Breast epithelium (tissue), 4 donors: ENCODE measurements at places on chromosomes 12 and 14. TPM values are rescaled to one million over a fixed set of nuclear protein-coding genes. Genes with fewer than 3 reads are reported as not detected.

GRCh38 chr12:132395908-132396305 lies 66.5 kb upstream of the GALNT9 start:
- H3K4me3 ChIP-seq = no peak overlapping the region
- H3K27ac ChIP-seq = no peak overlapping the region
- no peak for DNase-seq
- no peaks in the 10 kb centered on the region for H3K36me3 ChIP-seq
- no peaks in the 10 kb centered on the region for H3K4me1 ChIP-seq
- peaks cover 3% of the 10 kb centered on the region for H3K27me3 ChIP-seq

The BDKRB2 gene
- total RNA-seq = 5.6 TPM

DNA sequence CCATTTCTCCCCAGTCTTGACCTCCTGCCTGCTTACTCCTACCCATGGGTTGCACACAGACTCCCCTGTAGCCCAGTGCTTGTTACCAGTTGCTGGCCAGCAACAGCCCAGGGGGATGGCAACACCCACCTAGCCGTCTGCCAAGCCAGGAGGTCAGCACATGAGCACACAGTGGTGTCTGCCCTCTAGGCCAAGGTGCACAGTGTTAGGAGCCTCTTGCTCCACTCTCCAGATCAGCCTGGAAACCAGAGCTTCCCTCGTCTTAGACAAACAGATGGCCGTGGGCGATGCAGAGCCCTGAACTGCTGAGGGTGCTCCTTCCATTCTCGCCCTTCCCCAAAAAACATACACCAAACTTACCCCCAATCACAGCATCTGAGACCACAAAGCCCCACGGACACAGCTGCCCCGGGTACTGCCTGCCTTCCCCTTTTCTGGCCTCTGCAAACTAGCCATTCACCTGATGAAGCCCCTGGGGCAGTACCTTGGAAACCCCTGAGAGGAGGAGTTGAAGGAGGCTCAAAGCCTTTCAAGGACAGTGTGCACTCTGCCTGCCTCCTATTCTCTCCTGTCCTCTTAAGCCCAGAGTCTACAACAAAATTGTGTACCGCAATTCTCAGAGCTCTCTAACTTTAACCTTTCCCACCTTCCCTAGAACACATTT lies 1.0 kb upstream of the GPD1 start:
- no peaks in the 10 kb centered on the region for H3K36me3 ChIP-seq
- no peak overlapping the region for H3K4me3 ChIP-seq
- H3K4me1 ChIP-seq = no peaks in the 10 kb centered on the region
- no peak for DNase-seq

The C2CD5 gene
- total RNA-seq = 33.4 TPM

The MED13L gene
- total RNA-seq = 387 TPM

The GALNT4 gene
- total RNA-seq = 5.3 TPM

- no peak overlapping the region for H3K4me3 ChIP-seq
- H3K27me3 ChIP-seq = no peaks in the 10 kb centered on the region
- H3K4me1 ChIP-seq = no peaks in the 10 kb centered on the region
- H3K27ac ChIP-seq = no peak overlapping the region
- no peak for DNase-seq
- H3K36me3 ChIP-seq = no peaks in the 10 kb centered on the region
Observed at GRCh38 chr14:59847711-59848110, 22.9 kb downstream of the RTN1 start.

The OASL gene
- 1.3 TPM for total RNA-seq

DNA sequence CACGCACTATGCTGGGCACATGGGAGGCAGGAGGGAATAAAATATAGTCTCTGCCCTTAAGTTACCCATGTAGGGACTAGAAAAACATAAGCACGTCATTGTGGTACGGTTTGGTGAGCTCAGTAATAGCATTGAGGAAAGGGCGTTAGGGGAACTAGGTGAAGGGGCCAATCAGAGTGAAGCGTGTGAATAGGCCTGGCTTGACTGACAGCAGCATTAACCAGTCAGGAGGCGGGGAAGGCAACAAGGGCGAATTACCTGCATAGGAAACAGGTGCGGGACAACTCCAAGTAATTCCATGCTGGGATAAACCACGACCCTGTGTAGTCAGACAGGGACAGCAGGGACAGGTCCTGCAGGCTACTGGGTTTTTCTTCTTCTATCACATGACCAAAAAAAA lies 107.7 kb downstream of the UNC79 start:
- H3K4me3 ChIP-seq = no peak overlapping the region
- no peaks in the 10 kb centered on the region for H3K4me1 ChIP-seq
- H3K36me3 ChIP-seq = no peaks in the 10 kb centered on the region
- DNase-seq = no peak
- H3K27ac ChIP-seq = no peak overlapping the region

DNA sequence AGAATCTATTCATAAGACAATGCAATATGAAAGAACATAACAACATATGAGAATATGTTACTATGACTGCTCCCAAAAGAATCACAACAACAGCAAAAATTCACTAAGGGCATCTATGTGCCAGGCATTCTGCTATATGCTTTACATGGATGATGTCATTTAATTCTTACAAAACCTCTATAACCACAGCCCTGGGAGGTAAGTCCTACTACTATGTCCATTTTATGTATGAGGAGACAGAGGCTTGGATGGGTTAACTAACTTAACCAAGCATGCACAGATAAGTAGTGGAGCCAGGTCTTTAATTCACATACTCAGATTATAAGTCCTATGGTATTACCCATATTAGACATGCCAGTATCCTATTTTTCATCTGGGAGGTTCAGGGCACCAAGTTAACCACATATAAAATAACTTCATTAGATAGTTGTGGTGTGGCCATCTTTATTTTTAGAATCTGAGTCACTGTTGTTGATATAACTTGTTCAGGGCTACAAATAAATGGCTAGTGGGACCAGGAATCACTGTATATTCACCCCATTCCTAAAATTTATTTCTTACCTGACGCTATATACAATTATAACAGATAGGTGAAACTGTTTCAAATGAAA lies 33.2 kb upstream of the RAD51AP1 start:
- H3K36me3 ChIP-seq = peaks cover 8% of the 10 kb centered on the region
- H3K27me3 ChIP-seq = no peaks in the 10 kb centered on the region
- H3K4me3 ChIP-seq = no peak overlapping the region
- no peak overlapping the region for H3K27ac ChIP-seq
- DNase-seq = no peak
- H3K4me1 ChIP-seq = no peaks in the 10 kb centered on the region

DNA sequence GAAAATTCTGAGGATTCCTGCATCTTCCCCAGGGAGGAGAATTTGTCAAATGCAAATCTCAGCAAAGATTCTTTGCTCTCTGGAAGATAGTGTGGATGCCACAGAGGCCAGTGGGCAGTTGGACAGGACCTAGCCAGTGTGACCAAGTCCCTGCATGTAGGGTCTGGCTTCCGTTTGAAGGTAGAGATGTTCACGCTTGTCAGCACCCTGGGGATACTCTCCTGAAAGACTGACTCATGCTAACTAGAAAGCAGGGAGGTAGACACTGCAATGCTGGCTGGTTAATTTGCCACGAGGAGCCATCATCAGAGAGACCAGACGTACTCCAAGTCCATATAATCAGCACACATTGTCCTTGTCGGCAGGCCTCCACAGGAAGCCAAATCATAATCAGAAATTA lies 130.1 kb downstream of the SAMD4A start:
- H3K4me3 ChIP-seq = no peak overlapping the region
- peak; percentile 53 for DNase-seq
- no peaks in the 10 kb centered on the region for H3K36me3 ChIP-seq
- H3K27me3 ChIP-seq = no peaks in the 10 kb centered on the region
- H3K27ac ChIP-seq = peak overlapping the region; percentile 48
- no peaks in the 10 kb centered on the region for H3K4me1 ChIP-seq

The FAM90A1 gene
- not detected for total RNA-seq

DNA sequence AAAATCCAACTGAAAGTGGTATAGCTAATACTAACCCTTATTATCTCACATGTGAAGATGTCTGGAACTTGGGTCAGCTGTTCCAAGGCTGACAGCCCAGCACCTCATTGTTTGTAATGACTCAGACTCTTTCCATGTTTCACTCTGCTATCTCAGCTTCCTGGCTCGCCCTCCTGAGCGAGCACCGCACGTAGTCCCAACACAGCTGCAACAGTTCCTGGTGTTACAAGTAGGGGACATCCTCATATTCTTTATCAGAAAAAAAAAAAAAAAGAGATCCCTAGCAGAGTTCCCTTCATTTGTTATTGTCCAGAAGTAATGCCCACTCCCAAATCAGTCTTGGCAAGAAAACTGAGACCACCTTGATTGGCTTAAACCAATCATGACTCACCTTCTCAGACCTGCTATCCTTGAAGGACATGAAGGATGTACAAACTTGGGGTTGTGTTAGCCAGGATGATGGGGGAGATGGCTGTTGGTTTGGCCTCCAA lies 92.5 kb downstream of the ADCK1 start:
- no peak overlapping the region for H3K27ac ChIP-seq
- H3K4me3 ChIP-seq = no peak overlapping the region
- no peaks in the 10 kb centered on the region for H3K27me3 ChIP-seq
- DNase-seq = no peak
- no peaks in the 10 kb centered on the region for H3K36me3 ChIP-seq

- no peak overlapping the region for H3K27ac ChIP-seq
- H3K27me3 ChIP-seq = no peaks in the 10 kb centered on the region
- no peaks in the 10 kb centered on the region for H3K36me3 ChIP-seq
- DNase-seq = no peak
- no peaks in the 10 kb centered on the region for H3K4me1 ChIP-seq
Observed at GRCh38 chr14:65302571-65303189, 109.8 kb upstream of the FUT8 start.

DNA sequence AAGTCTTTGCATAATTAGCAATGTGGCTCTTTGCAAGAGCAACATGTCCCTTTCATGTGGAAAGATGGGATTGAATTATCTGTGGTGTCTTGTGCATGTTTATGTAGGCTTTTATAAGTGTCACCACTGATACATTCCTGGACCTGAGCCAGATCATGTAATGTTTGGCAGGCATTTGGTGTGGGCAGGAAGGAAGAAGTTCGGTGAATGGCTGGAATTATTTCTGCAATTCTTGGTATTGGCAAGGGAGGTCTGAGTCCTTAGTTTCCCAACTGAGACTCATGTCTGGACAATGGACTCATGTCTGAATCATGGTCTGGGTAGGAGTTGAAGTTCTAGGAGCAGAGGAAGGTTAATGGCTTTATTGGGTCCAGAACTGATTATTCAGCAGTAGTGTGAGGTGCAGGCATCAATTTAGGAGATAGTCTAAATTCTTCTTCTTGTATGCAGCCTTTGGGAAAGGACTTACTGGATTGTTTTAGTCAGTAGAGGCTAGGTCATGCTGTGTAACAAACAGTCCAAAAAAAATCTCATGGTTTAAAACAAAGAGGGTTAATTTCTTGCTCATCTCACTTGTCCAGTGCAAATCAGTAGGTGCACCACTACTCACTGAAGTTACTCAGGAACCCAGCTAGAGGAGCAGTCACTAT lies 186.5 kb upstream of the LHX5 start:
- no peak for DNase-seq
- H3K27me3 ChIP-seq = no peaks in the 10 kb centered on the region
- no peaks in the 10 kb centered on the region for H3K36me3 ChIP-seq
- no peak overlapping the region for H3K27ac ChIP-seq

GRCh38 chr12:100329800-100330199 lies 27.1 kb upstream of the SLC17A8 start:
- H3K27me3 ChIP-seq = no peaks in the 10 kb centered on the region
- H3K4me3 ChIP-seq = no peak overlapping the region
- no peak for DNase-seq
- H3K4me1 ChIP-seq = no peaks in the 10 kb centered on the region
- H3K27ac ChIP-seq = no peak overlapping the region

The SIX6 gene
- not detected for total RNA-seq

The CYP46A1 gene
- total RNA-seq = 1.6 TPM

- no peak overlapping the region for H3K27ac ChIP-seq
- H3K36me3 ChIP-seq = no peaks in the 10 kb centered on the region
- peaks cover 4% of the 10 kb centered on the region for H3K4me1 ChIP-seq
- no peak overlapping the region for H3K4me3 ChIP-seq
- H3K27me3 ChIP-seq = no peaks in the 10 kb centered on the region
- no peak for DNase-seq
Observed at GRCh38 chr14:21241218-21241819, 27.9 kb downstream of the HNRNPC start.

DNA sequence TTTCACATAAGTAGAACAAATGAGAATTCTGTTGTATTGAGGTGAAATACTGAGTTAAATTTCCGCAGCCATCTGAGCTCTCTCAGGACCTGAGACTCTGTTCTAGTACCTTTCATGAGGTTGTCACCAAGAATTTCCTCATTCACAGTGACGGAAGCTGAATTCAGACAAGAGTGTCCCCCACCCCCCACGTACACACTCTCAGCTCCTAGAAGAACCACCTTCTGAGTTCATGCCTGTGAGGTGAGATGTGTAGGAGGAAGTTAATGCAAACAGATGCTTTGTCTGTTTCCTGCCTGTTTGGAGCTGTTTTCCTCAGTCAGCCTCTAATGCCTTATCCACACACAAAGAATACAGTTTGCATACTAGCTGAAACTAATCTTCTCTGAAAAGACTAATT lies 18.2 kb downstream of the BICDL1 start:
- H3K27me3 ChIP-seq = no peaks in the 10 kb centered on the region
- no peaks in the 10 kb centered on the region for H3K4me1 ChIP-seq
- H3K4me3 ChIP-seq = no peak overlapping the region
- no peak overlapping the region for H3K27ac ChIP-seq

DNA sequence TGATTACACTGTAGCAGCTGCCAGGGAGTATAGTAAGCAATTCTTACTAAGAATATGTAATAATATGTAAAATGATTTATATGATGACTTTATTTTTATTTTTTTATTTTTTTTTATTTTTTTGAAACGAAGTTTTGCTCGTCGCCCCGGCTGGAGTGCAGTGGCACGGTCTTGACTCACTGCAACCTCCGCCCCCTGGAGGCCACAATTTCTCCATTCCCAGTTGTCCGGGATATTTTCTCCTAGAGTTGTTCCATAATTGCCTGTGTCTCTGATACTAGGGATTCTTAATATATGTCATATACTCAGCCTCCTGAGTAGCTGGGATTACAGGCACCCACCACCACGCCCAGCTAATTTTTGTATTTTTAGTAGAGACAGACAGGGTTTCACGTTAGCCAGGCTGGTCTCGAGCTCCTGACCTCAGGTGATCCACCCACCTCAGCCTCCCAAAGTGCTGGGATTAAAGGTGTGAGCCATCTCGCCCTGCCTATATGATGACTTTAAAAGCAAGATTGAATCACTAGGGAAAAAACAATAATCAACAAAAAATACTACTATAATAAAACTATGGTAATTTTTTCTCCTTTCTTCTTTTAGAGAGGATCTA lies 12.2 kb upstream of the ITPR2 start:
- H3K27ac ChIP-seq = no peak overlapping the region
- DNase-seq = peak; percentile 27
- no peaks in the 10 kb centered on the region for H3K4me1 ChIP-seq
- H3K27me3 ChIP-seq = no peaks in the 10 kb centered on the region
- no peaks in the 10 kb centered on the region for H3K36me3 ChIP-seq

GRCh38 chr14:25132732-25133422 lies 82.9 kb upstream of the STXBP6 start:
- H3K27me3 ChIP-seq = peaks cover 10% of the 10 kb centered on the region
- no peaks in the 10 kb centered on the region for H3K4me1 ChIP-seq
- peak; percentile 55 for DNase-seq
- no peaks in the 10 kb centered on the region for H3K36me3 ChIP-seq
- no peak overlapping the region for H3K27ac ChIP-seq
- H3K4me3 ChIP-seq = no peak overlapping the region
